ENCODE measurements at places on chromosomes 4 and X.

DNA sequence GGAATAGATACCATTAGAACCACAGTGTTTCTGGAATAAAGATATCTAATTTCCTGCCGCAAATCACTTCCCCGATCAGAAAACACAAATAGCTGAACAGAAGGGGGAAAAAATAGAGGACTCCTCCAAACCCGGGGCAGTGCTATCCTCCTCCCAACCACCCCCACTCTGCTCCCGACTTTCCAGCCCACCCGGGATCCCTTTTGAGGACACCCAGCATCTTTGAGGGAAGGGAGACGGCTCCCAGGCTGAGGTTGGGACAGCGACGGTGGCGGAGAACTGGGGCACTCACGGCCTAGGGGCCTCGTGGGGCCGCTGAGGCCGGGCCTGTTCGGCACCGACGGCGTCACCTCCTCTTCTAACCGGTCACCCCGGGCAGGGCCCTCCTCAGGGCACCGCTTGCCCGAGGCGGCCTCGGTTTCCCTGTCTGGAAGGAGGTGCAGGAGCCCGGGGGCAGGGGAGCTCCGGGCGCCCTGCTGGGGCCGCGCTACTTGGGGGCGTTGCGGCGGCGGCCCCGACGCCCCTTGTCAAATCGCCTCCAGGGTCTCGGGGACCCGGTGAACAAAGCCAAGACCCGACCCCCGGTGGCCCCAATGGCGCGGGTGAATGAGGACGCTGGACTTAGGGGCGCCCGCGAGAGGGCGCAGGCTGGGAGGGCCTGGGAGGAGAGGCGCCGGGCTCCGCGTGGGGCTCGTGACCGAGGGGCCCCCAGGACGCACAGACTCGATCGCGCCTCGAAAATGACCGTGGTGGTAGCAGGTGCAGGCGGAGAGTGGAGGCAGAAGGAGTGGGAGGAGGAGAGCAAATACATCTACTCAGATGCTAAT lies 6.9 kb upstream of the ARX start:
- no peak for DNase-seq

GRCh38 chr4:5511791-5512190 lies 196.6 kb downstream of the EVC2 start:
- DNase-seq, result no peak

GRCh38 chrX:154436983-154437752 lies at the start of gene GDI1:
TSS of gene GDI1 (plus strand) at chrX:154437154. CDS start at chrX:154437255, 101 bp downstream.
- DNase-seq, result peak; percentile 29

DNA sequence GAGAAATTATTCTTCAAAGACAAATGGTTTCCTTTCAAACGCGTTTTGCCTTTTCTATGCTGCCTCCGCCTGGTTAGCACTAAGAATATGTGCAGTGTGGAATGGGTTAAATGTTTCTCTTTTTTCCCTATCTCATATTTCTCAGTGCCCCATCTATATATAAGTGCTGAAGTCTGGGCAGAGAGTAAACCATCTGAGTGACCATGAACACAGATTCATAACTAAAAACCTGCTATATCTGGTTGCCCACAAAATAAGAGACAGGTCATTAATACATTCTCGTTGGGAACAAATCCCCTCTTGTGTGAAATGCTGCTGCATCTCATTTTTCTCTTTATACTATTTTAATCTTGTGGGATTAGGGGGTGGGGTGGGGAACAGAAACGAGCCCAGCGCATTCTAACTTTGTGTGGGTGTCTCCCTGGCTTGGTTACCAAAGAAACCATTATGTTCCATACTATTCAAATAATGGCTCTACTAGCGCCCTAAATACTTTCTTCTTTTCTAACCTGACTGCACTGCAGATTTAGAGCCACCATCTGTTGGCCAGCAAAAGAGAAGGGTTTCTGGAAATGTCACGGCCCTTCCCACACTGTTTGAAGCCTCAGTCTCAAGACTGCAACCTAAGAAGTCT lies 42.2 kb upstream of the PTCHD1 start:
- no peak for DNase-seq

DNA sequence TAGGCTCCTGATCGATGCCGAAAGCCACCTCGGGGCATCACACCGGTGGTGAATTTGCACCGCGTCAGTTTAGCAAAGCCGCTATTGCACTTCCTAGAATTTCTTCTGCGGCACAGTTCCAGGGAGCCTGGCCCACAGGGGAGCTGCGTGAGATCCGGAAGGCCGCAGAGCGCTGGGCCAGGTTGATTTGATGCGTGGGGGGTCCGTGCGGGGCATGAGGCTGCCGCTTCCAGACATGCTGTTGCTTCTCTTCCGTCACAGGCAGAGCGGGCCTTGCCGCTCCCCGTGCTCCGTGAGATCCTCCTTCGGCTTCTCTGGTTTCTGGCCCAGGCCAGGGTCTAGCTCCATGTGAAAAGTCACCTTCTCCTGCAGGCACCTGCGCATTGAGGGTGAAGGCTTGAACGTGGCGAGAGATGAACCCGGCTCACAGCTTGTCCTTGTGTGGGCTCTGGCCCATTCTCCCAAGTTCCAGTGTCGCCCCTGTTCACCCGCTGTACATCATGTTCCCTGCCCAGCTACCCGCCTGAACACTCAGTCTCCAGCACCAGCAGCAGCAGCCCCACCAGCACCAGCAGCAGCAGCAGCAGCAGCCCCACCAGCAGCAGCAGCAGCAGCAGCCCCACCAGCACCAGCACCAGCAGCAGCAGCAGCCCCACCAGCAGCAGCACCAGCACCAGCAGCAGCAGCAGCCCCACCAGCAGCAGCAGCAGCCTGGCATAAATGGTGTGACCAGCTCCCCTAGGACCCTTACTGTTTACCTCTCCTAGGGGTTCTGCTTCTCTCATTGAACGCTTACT lies 131.2 kb downstream of the TRIML1 start:
- no peak for DNase-seq

- no peak for DNase-seq
These were observed 111.8 kb upstream of the RAP2C start for GRCh38 chrX:132331000-132331399.

DNA sequence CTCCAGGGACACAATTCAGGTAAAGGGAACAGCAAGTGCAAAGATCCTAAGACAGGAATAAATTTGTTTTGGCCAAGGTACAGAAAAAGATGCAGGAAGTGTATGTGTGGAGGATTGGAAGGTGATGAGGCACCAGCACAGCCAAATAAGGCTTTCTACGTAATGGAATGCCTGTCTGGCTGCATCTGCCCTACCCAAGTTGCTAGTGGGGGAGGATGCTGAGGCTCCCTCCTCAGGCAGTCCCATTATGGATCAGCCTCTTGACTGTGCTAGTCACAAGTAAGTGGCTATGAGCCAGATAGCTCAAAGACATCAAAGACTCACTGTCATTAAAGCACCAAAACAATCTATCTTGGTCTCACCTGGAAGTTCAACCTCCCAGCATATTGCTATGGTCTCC lies 300.9 kb upstream of the FAT4 start:
- no peak for DNase-seq

DNA sequence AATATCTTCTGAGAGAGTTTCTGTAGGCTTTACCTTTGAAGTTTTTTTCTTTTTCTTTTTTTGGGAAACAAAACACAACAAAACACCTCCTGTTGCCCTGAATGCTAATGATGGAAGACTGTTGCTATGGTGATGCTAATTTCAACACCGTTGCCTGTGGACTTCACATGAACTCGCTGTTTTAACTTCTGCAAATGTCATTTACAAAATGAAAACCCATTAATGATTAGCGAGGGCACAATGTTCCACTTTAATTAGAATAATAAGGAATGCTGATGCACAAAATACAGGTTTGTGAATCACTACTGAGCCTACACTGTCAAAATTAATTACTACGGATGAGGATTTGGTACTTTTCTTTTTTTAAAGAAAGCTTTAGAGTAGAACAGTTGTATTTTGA lies 227.1 kb upstream of the FTHL17 start:
- no peak for DNase-seq

- no peak for DNase-seq
These were observed 50.2 kb upstream of the PGRMC2 start for GRCh38 chr4:128337863-128338262.

DNA sequence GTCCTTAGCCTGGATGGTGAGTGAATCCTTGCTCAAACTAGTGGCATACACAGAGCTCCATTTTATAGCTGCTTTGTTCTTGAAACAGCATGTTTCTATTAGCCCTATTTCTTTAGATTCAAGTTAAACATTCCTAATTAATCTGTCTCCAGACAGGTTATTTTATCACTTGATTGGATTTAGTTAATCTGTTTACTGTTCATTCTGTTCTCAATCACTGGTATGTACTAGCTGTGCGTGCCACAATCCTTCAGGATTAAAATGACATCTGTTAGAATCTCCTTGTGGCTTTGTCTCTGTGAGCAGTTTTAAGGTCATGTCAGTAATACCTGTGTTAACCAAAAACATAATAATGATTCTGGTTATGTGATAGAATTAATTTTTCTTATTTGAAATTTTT lies 36.5 kb downstream of the PTPN13 start:
- DNase-seq, result no peak

DNA sequence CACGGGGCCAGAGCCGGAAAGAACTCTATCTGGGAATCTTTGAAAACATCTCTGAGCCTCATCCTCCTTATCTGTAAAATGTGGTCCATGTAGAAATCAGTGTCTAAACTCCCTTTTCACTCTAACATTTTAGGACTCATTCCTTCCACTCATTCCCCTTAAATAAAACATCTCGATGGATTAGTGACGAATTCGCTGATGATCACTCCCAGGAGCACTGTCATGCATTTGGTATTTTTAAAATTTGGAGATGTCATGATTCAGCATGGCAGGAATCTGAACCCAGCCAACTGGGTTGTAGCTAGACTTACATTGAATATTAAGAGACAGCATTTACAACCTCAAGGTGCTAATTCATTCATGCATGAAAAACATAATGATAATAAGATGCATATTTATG lies 88.1 kb downstream of the SPANXN3 start:
- peak; percentile 16 for DNase-seq

DNA sequence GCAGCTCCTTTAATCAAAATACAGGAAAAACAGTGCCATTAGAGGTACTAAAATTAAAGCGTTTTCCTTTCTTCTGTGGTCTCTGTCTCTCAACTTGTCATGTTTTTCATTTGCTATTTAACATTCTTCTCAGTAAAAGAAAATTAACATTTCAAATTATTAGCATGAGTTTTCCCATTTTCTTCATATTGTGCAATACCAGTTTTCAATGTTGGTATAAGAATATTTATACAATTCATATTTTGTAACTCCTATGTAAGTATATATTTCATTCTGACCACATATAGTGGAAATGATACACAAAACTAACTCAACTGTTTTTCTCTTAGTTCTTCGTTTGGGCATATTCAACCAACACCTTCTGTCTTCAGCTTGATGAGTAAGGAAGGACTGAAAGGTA lies 308.3 kb downstream of the HS3ST1 start:
- no peak for DNase-seq

DNA sequence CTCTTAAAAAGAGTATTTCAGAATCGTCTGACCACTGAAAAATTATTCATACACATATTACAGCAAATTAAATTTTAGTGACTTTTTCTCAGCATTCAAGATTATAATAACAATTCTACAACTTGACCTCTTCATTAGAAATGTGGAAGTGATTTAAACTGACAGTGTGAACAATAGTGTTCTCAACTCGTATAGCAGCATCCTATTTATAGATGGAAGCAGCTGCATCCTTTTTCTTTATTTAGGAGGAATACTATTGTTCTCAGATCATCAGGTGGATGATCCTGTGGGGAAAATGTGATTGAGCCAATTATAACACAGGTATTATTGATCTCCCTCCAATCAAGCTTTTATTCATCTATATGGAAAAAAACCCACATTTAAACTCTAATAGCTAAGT lies 56.7 kb downstream of the RAPGEF2 start:
- no peak for DNase-seq

- DNase-seq, result no peak
These were observed 63.1 kb downstream of the RELL1 start for GRCh38 chr4:37623125-37623524.

DNA sequence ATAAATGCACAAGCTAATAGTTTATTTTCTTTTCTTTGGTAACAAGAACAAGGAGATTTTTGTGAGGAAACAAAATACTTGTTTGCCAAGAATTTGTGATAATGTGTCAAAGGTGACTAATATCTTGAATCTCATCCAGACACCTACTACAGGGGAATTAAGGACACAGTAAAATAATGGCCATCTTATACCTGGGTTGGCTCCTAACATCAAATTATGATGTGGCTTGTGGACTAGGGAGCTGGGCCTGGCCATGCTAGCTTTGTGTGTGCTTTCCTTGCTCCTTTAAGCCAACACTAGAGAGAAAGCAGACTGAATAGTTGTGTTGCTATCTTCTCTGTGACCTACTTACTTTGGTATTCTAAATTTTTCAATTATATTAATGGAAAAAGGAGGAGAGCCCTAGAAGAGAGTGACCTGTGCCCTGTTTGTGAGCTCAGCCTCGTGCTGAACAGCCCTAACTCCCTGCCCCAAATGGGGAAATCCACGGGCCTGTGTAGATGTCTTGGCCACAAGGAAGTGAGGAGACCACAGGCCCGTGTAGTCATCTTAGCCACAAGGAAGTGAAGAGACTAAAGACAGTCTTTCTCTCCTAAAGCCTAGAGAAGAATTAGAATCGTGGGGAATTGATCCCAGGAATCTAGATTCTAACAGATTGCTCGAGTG lies 23.3 kb downstream of the ARHGAP24 start:
- no peak for DNase-seq

DNA sequence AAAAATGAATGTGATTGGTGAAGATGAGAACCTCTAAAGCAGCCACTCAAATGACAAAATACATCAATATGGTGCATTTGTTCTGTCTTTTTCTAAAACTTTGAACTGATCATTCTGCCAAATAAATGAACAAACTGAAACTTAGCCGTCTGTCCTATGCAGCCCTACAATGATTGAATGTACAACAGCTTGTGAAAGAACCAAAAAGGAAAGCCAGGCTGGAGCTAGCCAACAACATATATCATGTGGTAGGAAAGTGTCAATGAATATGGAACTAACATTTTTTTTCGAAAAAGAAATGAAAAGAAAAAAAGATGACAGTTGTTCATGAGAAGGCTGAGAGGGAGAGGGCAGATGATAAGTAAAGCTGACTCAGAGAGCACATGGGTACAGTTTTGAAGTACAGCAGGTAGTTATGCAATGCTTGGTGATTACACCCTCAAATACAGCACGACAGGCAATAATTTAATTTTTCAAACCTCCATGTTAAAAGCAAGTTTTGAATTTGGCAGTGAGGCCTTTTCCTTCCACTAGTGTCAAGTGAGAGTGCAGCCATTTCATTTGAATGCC lies 21.2 kb upstream of the SLC7A11 start:
- no peak for DNase-seq

GRCh38 chr4:7041801-7042502 lies 1.2 kb upstream of the TADA2B start:
- no peak for DNase-seq

GRCh38 chrX:54484666-54485065 lies 11.4 kb downstream of the FGD1 start:
- DNase-seq, result no peak
